NK-92 treated with Interleukin-12 subunit alpha and Interleukin-12 subunit beta, amount 100 ng/mL, for 24 hours (cell line): ENCODE measurements at places on chromosomes 5 and 9.

DNA sequence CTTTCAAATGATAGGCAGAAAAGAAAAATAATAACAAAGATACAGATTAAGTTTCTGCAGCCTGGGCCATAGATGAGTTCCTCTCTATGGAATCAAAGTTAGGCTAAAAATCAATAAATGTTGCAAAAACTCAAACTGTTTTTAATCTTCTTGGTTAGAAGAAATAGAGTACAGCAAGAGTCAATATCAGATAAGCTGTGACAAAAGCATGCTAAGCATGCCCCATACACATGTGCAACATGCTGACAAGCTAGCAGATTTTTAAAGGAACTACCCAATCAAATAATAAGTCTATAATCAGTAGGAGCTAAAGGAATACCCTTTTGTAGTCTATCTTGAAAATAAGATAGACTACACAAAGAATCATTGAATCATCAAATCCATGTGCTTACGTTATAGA lies 6.7 kb downstream of the ERP44 start:
- DNase-seq, result no peak

GRCh38 chr9:131835151-131835910 lies 95.5 kb upstream of the RAPGEF1 start:
- DNase-seq, result no peak

DNA sequence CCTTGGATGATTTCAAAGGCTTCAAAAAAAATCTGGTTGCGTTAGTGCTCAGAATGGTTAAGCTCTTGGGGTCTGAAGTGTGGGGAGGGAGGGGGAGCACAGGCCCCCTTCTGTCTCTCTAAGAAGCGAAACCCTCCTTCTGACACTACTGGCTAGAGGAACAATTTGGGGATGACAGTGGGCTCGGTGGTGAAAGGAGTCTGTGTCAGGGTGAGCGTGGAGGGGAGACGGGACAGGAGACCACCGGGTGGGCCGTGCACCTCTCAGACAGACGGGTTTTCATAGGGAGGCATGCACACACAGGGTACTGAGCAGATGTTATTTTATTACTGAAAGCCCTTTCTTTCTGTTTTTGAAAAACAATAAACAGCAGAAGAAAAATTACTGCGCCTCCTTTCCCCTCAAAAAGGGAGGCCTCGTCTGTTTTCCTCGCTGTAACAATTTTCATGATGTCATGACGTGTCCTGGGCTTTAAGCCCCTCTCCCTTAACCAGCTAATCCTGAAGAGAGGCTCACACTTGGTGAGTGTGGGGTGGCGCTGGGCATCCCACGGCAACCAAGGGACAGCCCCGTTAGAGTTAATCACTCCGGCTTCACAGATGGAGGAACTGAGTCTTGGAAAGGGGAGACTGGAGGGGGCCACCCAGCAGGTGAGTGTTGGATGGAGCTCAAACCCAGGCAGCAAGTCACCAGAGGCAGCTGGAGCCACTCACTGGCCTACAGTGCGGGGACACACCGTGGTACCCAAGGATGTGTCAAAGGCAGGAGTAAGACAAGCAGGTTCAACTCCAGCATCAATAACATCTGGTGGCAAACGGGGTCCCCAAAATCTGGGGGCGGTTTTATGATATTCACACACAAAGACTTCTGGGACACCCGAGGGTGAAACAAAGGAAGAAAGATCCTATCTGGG lies 53.4 kb downstream of the PTCH1 start:
- no peak for DNase-seq

DNA sequence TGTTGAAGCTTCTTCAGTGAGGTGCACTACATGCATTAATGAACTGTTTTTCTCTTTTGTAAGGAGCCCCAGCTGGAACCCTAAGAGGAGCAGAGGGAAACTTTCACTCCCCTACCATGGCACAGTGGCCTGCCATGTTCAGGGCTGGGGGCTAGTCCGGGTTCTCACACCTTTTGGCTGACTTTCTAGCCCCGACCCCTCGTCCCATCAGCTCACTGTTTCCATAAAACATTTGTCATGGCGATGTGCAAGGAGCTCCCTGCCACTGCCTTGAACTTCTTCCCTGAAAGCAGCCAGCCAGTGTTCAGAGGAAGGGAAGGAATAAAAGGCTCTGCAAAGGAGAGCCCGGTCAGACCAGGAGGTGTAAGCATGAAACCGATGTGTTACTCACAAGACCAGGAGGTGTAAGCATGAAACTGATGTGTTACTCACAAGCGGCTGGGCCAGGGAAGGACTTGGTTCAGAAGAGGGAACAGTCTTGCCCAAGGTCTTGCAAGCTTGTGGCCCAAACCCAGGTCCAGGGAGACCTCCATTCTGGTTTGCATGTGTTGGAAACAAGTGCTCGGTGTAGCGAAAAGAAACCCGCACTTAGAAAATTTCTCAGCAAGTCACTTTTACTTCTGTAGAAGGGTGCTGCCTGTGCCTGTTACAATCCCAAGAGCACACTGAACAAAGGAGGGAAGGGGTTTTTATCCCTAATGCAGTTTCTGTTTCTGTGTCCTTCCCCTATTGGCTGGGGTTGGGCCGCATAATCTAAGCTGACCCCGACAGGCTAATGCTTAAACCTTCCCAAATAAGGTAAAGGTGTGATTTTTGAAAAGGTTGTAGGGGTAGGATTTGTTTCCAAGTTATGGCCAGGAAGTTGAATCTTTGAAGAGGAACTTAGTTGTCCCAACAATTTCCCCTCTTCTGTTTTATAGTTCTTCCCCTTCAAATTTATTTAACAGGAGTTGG lies 3.4 kb upstream of the ABO start:
- DNase-seq, result no peak
